Type B pancreatic cell (in vitro differentiated cells): ENCODE measurements at places on chromosomes 3 and 15. TPM values are rescaled to one million over a fixed set of nuclear protein-coding genes. Genes with fewer than 3 reads are reported as not detected.
A peak's percentile ranks its signal among the peaks of the same experiment; 100 is the strongest.

- no peaks in the 10 kb centered on the region for H3K36me3 ChIP-seq
- no peak overlapping the region for H3K27ac ChIP-seq
- H3K27me3 ChIP-seq: no peaks in the 10 kb centered on the region
- no peak for DNase-seq
- no peak overlapping the region for H3K4me3 ChIP-seq
- peaks cover 4% of the 10 kb centered on the region for H3K4me1 ChIP-seq
These were observed 327.4 kb downstream of the EPHA3 start for GRCh38 chr3:89434621-89435380.

Gene CLRN1
- not detected in 2 replicates for total RNA-seq

Gene NANOGP8
- not detected in 2 replicates for total RNA-seq

Gene EIF4E3
- total RNA-seq: 14.4 and 16.2 TPM in 2 replicates

DNA sequence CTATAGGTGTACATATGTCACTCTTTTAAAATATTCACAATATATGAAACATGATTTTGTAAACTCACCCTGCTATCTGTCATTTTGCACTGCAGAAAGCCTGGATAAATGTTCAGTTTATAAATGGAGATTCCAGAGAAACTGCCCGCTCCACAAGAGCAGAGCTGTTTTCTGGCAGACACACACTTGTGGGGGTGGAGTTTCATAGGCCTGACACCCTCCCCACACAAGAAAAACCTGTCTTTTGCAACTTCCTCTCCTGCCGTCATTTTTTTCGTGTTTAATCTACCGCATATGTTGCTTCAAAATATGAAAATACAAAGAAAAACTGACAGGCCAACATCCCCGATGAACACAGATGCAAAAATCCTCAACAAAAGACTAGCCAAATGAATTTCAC lies 479.0 kb downstream of the GABRG3 start:
- H3K4me3 ChIP-seq: peak overlapping the region; percentile 24
- no peak for DNase-seq
- no peaks in the 10 kb centered on the region for H3K36me3 ChIP-seq
- H3K27me3 ChIP-seq: no peaks in the 10 kb centered on the region
- H3K4me1 ChIP-seq: no peaks in the 10 kb centered on the region

GRCh38 chr3:130758624-130759369 lies 12.2 kb upstream of the PIK3R4 start:
- DNase-seq: no peak
- no peak overlapping the region for H3K27ac ChIP-seq
- H3K4me3 ChIP-seq: no peak overlapping the region
- peaks cover 7% of the 10 kb centered on the region for H3K4me1 ChIP-seq
- peaks cover 28% of the 10 kb centered on the region for H3K27me3 ChIP-seq
